ENCODE measurements at places on chromosomes 4 and X.

- no peak for DNase-seq
Measured at GRCh38 chr4:26952891-26953290, 92.2 kb downstream of the STIM2 start.

DNA sequence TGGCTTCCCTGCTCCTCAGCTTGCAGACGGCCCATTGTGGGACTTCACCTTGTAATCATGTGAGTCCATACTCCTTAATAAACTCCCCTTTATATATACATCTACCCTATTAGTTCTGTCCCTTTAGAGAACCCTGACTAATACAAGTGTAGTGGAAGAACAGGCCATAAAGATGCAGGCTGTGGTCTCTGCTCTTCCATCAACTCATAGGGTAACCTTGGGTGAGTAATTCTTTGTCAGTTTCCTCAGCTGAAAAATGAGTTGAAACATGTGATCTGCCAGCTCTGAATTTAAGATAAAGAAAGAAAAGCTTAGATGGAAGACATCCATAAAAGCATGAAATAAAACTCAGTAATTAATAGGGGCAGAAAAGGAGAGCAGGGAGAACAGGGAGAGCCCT is 103.6 kb downstream of the ENOX2 start:
- no peak for DNase-seq

GRCh38 chrX:17882680-17883079 is 21.6 kb upstream of the RAI2 start:
- no peak for DNase-seq

DNA sequence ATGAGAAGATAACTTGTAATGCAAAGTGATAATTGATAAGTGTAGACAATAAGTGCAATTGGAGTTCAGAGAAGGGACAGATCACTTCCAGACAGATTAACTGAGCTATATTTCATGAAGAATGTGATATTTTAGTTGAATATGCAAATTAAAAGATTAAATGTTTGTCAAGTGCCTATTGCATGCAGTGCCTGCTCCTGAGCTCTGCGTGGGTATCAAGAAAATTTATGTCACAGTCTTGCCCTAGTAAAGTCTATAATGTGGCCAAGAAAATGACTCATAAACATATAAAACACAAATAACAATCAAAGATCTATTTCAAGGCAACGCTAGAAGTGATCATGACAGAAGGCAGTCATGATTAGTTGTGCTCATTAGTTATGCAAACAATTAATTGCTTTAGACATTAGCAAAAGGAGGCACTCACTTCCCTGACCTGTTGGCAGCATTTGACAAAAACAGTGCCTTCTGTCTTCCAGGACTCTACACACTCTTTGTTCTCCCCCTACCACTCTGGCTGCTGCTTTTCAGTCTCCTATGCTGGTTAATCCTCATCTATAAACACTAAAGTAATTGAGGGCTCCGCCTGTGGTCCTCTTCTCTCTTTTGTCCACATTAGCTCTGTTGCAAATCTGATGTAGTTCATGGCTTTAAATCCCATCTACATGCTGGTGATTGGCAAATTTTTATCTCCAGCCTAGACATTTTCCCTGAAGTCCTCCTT is 47.7 kb downstream of the ARHGEF38 start:
- DNase-seq, result no peak

DNA sequence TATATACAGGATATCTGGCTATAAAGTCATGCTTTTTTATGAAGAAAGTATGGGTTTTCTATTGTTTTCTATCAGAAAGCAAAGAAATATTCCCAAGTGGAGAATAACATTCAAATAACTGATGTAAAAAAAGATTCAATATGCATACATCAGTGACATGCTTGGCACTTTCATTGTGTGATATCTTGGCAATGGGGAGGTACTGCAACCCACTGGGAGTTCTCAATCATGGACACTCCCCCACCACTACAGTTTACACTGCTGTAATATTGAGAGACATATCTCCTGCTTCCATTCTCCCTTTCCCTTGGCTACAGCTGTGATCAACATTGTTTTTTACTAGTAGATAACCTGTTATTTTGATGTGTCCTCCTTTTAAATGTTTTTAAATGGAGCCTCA is 257.8 kb downstream of the CAMK2D start:
- DNase-seq, result no peak

- no peak for DNase-seq
Measured at GRCh38 chrX:15483891-15484290, 9.2 kb downstream of the PIR start.

Measured in stimulated activated CD8-positive, alpha-beta memory T cell treated with anti-CD3 and anti-CD28 coated beads, Interleukin-4, amount 100 ng/mL, for 48 hours (primary cell).